ENCODE measurements at places on chromosomes 3 and 15.
A peak's percentile ranks its signal among the peaks of the same experiment; 100 is the strongest.

DNA sequence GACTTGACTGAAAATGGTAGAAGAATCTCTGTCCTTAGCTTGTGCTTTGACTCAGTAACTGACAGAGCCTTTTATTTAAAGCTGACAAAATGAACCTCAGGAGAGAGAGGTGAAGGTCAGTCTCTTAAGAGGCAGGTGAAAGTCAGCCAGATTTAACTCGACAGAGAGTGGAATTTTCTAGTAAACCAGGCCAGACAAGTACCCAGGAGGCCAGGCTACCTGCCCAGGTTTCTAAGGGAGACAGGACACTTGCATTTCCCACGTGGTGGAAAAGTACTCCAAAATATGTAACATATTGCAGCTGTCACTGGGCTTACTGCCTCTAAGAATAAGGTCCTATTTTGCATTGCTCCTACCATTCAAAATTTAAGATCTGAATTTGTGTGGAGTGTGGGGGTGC lies 167.9 kb downstream of the FMN1 start:
- DNase-seq: no peak

- DNase-seq: no peak
Observed at GRCh38 chr3:178370387-178370786, 165.8 kb upstream of the KCNMB2 start.

GRCh38 chr3:148131990-148132638 lies 565.6 kb upstream of the AGTR1 start:
- no peak for DNase-seq

- peak; percentile 61 for DNase-seq
Observed at GRCh38 chr3:107660306-107660976, 137.7 kb downstream of the BBX start.

DNA sequence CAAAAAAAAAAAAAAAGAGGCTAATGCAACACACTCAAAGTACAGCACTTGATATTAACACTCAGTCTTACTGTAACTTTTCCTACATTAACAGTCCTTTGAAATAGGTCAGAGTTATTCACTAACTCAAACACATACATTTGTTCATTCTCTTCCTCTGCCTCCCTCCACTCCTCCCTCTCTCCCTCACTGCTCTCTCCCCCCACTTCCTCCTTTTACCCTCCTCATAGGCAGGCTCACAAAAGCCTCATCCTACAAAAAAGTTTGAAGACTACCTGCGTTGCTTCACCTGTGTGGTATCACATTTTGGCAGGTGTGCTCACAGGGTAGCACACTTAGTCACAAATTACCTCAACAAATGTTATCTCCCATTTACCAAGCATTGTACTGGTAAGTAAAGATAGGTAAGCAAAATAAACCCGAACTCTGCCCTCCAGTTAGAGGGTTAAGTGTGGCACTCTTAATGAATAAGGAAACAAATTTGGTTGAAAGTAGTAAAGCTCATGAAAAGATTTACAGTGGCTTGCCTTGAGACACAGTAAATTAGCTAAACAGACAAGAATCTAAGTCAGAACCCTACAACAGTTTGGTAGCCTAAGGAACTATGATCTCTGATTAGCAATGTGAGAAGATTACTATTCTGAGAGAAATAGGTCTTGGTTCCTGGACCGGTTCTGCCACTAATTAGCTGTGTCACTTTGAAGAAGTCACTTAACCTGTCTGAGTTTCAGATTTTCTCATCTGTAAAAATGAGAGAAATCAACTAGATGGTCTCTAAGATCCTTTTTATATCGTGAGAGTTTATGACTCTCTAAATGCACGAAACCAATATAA lies 151.0 kb upstream of the MLF1 start:
- DNase-seq: no peak

- peak; percentile 28 for DNase-seq
Observed at GRCh38 chr3:174355505-174355904, 503.6 kb upstream of the NAALADL2 start.

- DNase-seq: no peak
Observed at GRCh38 chr3:172071780-172072330, 32.5 kb downstream of the FNDC3B start.

- DNase-seq: peak; percentile 33
Observed at GRCh38 chr3:37096975-37097374, 77.4 kb downstream of the LRRFIP2 start.

- no peak for DNase-seq
Observed at GRCh38 chr15:78715434-78715833, 74.4 kb upstream of the CHRNB4 start.

DNA sequence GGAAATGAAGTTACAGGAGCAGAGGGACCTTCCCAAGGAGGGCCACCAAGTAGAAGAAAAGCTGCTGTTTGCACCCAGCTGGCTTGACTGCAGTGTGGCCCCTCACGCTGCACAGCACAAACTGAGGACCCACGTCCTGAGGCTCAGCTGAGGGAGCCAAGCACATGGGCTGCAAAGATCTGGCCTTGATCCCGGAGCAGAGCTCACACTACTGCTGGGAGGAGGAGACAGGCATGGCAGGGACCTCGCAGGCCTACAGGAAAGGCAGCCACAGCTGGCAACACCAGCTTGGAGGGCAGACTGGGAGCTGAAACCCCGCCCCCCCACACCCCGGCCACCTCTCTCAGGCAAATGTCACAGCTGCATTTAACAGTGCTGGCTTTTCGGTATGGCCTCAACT lies 39.7 kb downstream of the KLHL25 start:
- DNase-seq: no peak

GRCh38 chr3:62252438-62253157 lies 120.8 kb downstream of the FEZF2 start:
- DNase-seq: peak; percentile 18

DNA sequence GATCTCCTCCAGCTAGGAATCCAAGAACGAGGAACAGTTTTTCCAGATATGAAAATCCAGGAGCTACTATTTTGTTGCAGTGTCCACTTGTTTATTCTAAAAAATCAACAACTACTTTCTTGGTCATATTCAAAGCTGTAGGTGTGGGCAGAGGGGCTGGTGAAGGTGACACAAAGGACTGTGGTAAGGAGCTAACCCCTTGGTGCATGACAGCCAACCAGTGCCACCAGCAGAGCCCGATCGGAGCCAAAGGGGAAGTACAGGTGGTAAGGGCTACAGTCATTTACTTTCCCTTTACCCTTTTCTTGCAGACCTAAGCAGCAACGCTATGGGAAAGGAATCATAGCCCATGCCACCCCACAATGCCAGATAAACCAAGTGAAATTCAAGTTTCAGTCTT lies 30.7 kb downstream of the PLA1A start:
- DNase-seq: no peak

DNA sequence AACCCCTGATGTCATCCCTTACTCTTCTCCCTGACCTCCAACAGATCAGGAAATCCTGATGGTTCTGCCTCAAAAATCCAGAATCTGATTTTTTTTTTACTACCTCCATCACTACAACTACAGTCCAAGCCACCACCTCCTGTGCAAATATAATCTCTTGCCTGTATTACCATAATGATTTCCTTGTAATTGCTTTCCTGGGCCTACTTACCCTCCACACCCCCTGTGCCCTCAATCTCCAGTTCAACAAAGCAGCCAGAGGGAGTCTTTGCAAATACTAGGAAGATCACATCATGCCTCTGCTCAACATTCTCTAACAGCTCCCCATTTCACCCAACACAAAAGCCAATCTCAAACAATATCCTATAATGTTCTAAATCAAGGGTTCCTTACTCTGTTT lies 159.9 kb downstream of the FMN1 start:
- no peak for DNase-seq

GRCh38 chr15:84970843-84971242 lies 10.8 kb upstream of the PDE8A start:
- no peak for DNase-seq

DNA sequence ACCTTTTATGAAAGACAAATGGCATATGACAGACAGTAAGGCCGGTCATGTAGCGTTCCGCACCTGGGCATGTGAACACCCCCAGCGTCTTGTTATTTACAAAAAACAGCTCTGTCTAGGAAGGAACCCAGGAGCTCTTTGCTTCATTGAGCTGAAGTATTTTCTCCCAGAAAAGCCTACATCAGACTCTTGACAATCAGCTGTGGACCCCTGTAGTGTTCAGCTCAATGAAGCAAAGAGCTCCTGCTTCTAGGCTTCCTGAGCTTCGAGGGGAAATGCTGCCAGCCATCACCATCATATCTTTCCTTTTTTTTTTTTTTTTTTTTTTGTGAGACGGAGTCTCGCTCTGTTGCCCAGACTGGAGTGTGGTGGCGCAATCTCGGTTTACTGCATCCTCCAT lies 4.1 kb downstream of the ASB14 start:
- no peak for DNase-seq

DNA sequence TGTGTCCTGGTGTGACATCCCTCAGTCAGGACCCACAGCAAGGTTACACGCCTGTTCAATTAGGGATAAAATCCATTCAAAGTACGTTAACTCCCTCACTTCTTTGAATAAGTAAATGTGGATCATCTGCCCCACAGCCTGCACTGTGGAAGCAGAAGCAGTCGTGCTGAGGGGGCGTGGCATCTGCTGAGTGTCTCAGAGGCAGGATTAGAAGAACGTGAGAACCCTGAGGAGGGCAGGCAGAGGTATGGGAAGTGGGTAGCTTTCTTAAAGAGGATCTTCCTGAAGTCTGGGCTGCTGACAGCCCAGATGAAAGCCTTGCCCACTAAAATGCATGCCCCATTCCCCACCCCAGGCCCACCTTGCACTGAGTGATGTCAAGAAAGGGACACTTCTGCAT lies 28.5 kb downstream of the CRABP1 start:
- no peak for DNase-seq

DNA sequence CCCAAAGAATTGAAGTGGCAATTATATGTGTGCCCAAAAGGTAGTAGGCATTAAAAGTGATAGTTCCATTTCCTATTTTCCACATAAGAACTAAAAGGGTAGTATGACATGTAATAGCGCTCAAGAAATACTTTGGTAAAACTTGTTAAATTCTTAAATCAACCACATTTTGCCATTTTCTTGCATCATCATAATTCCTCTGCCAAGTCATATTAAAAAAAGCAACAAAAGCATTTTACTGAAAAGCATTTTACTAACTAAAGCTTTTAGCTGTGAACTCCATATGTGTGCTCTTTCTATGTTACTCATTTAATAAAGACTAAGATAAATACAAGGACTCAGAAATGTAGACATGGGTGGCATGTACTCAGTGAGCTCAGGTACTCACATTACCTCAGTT lies 70.1 kb downstream of the GPR160 start:
- no peak for DNase-seq

GRCh38 chr3:11624161-11624560 lies 19.6 kb downstream of the VGLL4 start:
- no peak for DNase-seq

DNA sequence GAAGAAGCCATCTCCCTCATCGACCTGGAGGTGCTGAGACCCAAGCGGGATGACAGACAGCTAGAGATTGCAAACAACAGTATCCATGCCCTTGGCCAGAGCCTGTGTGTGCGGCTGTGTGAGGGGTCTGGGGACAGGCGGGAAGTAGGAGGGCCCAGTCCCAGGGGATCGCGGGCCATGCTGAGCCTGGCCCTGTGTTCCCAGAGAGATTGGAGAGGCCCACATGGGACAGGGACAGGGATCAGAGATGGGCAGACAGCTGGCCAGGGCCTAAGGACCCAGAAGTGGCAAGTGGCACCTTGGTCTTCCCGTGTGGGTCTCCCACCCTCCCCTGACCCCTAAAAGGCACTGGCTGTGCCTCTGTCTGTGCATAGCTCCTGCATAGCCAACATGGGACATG lies 10.9 kb upstream of the RHO start:
- no peak for DNase-seq

- peak; percentile 81 for DNase-seq
Observed at GRCh38 chr15:55277116-55277564, 12.5 kb downstream of the RAB27A start.

DNA sequence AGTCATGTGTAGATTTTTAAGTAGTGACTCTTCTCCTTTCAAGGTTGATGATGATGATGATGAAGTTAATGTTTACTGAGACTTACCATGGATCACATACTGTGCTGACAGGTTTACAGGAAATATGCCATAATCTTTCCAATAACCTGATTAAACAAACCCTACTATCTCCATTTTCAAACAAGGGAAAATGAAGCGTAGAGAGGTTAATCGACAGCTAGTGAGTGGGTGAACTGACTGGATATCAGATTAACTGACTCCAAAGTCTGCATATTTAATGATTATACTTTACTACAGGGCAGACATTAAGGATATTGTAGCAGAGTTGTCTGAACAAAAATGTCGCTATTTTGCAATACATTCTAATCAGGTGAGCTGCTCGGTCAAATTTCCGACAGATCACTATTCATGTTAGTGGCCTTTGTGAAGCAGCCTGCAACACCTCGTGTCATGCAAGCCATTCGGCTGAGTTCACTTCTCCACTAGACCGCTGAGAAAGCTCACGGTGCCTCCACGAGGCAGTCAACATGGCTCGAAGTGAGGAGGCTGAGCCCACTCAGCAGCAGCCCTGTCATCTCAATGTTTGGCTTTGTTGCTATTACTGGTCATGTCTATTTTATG lies 264.2 kb downstream of the NFKBIZ start:
- DNase-seq: no peak

GRCh38 chr3:175127075-175127662 lies 268.0 kb downstream of the NAALADL2 start:
- DNase-seq: no peak

- DNase-seq: peak; percentile 92
Observed at GRCh38 chr3:129314386-129315222, 35.9 kb downstream of the HMCES start.

DNA sequence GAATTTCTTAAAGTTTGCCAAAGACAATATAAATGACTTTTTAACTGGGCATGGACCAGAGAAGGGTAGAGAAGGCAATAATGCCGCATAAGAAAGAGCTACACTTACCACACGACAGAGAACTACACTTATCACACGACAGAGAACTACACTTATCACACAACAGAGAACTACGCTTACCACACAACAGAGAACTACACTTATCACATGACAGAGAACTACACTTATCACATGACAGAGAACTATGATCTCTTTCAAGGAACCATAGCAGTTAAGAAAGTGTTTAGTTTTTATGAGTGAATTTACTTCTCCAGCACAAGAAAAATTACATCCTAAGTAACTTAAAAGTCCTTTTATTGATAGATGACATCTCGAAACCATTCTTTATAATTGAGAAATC lies 32.0 kb downstream of the DCUN1D1 start:
- DNase-seq: no peak

Data from mesenchymal stem cell (in vitro differentiated cells and primary cell).